CD14-positive monocyte (primary cell): ENCODE measurements at places on chromosomes 5 and 9.

- no peak for DNase-seq
These were observed 270.2 kb downstream of the NTRK2 start for GRCh38 chr9:84939774-84940173.

DNA sequence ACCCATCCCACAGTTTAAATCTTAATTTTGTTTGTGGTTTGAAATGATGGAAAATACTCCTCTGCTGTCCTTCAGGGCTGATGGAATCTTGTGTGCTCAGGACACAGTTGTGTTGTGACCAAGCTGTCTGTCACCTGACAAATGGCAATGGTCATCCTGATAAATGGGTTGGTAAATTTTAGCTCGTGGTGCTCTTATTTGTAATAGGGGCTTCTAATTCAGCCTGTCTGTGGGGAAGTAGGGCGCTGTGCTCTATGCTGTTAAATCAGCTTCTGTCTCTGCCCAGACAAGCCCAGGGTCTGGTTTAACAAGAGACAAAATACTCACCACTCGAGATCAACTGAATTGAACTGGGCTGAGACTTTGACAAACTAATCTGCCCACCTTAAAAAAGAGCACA lies 4.5 kb downstream of the LRRTM2 start:
- DNase-seq = no peak

DNA sequence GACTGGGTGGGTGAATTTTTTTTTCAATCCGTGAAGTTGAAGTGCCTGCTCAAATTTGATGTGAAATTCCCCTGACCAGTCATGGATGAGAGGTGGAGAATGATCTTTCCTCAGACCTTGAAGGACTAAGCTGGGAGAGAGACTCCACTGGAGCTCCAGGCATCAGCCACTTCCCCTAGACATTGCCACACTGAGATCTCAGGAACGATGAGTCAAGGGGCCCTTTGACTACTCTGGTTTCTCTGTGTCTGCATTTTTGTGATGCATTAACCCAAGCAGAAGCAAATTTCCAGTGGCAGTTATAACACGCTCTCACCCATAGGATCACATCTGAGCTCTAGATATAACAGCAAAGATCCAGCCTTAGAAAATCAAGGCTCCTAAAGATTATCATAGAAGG lies 171.2 kb upstream of the KIF2A start:
- DNase-seq = no peak

DNA sequence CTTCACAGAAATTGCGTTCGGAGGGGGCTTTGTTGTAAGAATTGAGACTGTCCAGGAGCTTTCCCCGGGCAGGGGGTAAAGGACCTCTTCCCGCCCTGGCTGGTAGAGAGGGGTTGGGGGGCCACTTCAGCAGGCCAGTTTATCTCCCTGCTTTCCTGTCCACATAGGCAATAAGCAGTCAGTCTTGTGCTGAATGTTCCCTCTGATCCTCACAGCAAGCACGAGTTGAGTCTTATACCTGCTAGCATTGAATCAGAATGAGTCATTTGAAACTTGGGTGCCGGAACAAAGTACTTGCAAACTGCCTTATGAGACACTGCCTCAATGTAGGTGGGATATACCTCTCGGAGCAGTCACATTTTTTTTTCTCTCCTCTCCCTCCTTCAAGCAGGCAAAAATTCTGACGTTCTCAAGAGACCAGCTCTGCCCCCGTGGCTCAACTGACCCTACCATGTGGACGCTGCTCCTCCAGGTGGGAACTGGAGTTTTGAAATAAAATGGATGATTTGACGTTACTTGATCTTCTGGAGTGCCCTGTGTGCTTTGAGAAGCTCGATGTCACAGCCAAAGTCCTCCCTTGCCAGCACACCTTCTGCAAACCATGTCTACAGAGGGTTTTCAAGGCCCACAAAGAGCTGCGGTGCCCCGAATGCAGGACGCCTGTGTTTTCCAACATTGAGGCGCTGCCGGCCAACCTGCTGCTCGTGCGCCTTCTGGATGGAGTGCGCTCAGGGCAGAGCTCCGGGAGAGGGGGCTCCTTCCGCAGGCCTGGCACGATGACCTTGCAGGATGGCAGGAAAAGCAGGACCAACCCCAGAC lies 1.3 kb downstream of the SH3RF2 start:
- DNase-seq = no peak
